ENCODE measurements at places on chromosomes 3 and 15. TPM values are rescaled to one million over a fixed set of nuclear protein-coding genes. Genes with fewer than 3 reads are reported as not detected.

DNA sequence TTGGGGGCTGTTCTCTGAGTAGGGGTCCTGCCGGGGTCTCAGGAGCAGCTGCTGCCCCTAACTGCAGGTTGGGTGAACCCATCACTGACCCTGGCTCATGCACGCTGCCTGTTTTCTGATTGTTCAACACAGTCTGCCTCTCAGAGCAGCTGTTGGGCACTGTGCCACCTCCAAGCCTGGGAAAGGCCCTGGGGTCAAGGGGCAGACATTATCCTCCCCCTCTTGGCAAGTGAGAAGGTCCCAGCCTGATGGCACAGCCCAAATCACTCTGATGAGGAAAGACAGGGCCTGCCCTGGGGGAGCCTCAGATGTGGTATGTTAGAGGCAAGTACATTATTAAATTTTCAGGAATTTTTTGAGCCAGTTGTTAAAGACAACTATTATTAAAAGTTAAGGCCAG, 14.1 kb upstream of the GNAT1 start:
- H3K36me3 ChIP-seq: peaks cover 5% of the 10 kb centered on the region
- no peak overlapping the region for H3K27ac ChIP-seq
- peaks cover 3% of the 10 kb centered on the region for H3K4me1 ChIP-seq

ZDHHC23 gene
- 15.5 TPM for total RNA-seq

DNA sequence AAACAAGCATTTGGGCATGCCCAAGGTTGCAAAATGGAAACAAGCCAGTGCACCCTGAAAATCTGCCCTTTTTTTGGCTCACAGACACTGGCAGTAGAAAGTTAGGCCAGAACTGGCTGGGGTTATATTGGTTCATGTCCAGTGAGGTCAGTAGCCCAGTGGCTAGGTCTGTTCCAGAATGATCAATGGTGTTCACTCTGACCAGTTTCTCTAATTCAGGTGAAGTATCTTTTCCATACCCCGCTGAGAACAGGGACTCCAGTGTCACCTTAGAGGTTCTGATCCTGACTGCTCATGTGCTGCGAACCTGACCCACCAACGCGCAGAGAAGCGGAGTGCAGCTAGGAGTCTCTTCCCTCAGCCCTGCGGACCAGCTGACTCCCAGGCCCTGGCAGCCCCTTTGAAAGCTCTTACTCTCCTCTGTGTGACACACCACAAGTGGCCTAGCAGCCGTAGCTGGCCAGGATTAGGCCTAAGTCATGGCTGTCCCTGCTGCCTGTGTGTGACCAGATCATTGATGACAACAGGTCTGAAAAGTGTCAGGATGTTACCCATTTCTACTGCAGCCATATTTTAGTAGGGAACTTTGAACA, 123.5 kb downstream of the GHSR start:
- no peaks in the 10 kb centered on the region for H3K27me3 ChIP-seq
- H3K4me1 ChIP-seq: peaks cover 10% of the 10 kb centered on the region
- no peak for DNase-seq
- H3K27ac ChIP-seq: no peak overlapping the region
- no peak overlapping the region for H3K4me3 ChIP-seq
- H3K36me3 ChIP-seq: peaks cover 86% of the 10 kb centered on the region

DNA sequence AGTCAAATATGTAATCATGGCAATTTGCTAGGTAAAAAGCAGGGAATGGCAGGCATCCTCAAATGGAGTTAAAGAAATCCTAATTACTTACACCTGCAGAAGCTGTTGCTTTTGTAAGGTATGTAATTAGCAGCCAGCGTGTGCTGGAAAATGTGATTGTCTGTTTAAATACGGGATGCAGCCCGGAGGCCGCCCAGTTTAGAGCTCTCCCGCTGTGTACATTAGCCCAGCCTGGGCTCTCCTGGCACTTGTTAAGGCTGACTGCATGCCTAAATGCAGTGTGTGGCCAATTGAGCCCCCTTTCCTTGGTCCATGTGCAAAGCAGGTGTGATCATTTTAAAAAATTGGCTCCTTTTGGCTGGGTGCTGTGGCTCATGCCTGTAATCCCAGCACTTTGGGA, 9.0 kb downstream of the DPH3 start:
- no peak for DNase-seq
- peaks cover 20% of the 10 kb centered on the region for H3K36me3 ChIP-seq
- no peaks in the 10 kb centered on the region for H3K4me1 ChIP-seq
- no peak overlapping the region for H3K4me3 ChIP-seq
- H3K27me3 ChIP-seq: no peaks in the 10 kb centered on the region

GRCh38 chr3:182464513-182465145, 328.7 kb upstream of the ATP11B start:
- no peak overlapping the region for H3K27ac ChIP-seq
- H3K27me3 ChIP-seq: no peaks in the 10 kb centered on the region
- H3K36me3 ChIP-seq: no peaks in the 10 kb centered on the region
- no peak for DNase-seq
- H3K4me3 ChIP-seq: no peak overlapping the region
- no peaks in the 10 kb centered on the region for H3K4me1 ChIP-seq

GRCh38 chr3:18208856-18209255, 216.3 kb downstream of the SATB1 start:
- no peak for DNase-seq
- no peaks in the 10 kb centered on the region for H3K4me1 ChIP-seq
- no peaks in the 10 kb centered on the region for H3K27me3 ChIP-seq
- H3K4me3 ChIP-seq: no peak overlapping the region
- no peaks in the 10 kb centered on the region for H3K36me3 ChIP-seq

PIK3CA gene
- 21.1 TPM for total RNA-seq

- no peaks in the 10 kb centered on the region for H3K36me3 ChIP-seq
- H3K27me3 ChIP-seq: no peaks in the 10 kb centered on the region
- no peaks in the 10 kb centered on the region for H3K4me1 ChIP-seq
- no peak overlapping the region for H3K4me3 ChIP-seq
Measured at GRCh38 chr3:127768346-127769008, 53.8 kb downstream of the MGLL start.

GRCh38 chr3:38376098-38376816, 29.7 kb downstream of the XYLB start:
- H3K4me1 ChIP-seq: no peaks in the 10 kb centered on the region
- no peaks in the 10 kb centered on the region for H3K27me3 ChIP-seq
- no peak for DNase-seq
- no peak overlapping the region for H3K27ac ChIP-seq
- no peak overlapping the region for H3K4me3 ChIP-seq

DNA sequence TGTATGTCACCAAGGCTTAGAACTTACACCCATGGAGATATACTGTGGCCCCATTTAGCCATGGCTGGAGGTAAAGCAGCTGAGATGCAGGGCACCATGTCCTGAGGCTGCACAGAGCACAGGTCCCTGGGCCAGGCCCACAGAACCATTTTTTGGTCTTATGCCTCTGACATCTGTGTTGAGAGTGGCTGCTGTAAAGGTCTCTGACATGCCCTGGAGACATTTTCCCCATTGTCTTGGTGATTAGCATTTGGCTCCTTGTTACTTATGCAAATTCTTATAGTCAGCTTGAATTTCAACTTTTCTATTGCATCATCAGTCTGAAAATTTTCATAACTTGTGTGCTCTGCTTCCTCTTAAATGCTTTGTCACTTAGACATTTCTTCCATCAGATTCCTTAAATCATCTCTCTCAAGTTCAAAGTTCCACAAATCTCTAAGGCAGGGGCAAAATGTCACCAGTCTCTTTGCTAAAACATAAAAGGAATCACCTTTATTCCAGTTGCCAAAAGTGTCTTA, 701.3 kb downstream of the EPHA3 start:
- H3K36me3 ChIP-seq: no peaks in the 10 kb centered on the region
- H3K4me1 ChIP-seq: no peaks in the 10 kb centered on the region
- H3K27ac ChIP-seq: no peak overlapping the region
- H3K4me3 ChIP-seq: no peak overlapping the region
- no peaks in the 10 kb centered on the region for H3K27me3 ChIP-seq
- no peak for DNase-seq

DNAJC13 gene
- total RNA-seq: 36.2 TPM

FANCD2OS gene
- not detected for total RNA-seq

FBXL2 gene
- total RNA-seq: 18.2 TPM

- H3K36me3 ChIP-seq: no peaks in the 10 kb centered on the region
- no peak for DNase-seq
- H3K27me3 ChIP-seq: no peaks in the 10 kb centered on the region
Measured at GRCh38 chr3:41267975-41268640, 68.8 kb downstream of the CTNNB1 start.

Data from endodermal cell (in vitro differentiated cells).